Esophagus squamous epithelium (tissue), 5 donors: ENCODE measurements at places on chromosomes 11 and 22.

DNA sequence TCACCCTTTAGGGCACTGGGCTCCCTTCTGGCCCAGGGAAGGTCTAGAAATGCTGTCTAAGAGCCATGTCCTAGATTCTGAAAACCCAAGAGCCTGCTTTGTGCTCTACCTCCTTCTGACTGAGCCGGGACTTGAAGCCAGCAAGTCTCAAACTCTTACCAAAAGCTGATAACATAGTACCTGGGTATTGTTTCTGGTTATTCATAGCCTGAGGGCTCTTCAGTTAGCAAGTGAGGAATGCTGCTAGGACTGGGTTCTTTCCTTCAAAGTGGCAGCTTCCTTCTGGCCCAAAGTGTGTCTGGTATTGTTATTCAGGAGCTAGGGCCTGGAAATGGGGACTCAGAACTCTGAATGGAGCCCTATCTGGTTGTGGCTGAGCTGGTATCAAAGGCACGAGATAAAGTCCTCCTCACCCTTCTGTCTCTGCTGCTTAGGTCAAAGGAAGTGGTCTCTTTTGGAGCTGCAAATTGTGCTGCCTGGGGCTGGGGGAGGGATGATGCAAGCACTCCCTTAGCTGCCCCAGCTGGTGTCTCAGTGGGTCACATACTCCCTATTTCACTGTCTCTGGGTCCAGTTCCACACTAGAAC, 696.0 kb upstream of the CCDC179 start:
- no peak for DNase-seq

DNA sequence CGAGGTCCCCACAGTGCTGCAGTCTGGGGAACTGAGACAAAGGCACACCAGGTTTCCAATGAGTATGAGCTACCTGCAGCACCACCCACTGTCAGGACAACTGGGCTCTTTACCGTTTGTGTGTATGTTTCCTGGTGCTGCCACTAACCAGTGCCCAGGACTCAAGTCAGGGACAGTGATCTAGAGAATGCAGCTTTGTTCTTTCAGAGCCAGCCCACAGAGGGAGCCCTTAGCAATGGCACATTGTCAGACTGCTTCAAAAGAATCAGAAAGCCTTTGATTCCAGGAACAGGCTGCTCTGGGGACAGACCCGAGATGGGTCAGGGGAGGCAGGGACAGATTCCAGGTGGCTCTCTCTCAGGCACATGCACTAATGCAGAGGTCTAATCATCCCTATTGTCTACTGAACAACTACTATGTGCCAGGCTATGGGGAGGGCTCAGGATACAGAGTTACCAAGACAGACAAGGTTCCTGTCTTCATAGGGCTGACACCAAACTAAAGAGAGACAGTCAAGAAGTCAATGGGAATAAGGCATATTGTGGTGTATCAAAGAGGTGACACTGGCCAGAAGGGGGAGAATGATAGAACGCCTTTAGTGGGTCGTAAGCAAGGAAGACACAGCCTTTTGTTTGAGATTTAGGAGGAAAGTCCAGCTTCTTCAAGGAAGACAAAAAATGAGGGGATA, 103.7 kb downstream of the VPREB1 start:
- DNase-seq, result no peak

DNA sequence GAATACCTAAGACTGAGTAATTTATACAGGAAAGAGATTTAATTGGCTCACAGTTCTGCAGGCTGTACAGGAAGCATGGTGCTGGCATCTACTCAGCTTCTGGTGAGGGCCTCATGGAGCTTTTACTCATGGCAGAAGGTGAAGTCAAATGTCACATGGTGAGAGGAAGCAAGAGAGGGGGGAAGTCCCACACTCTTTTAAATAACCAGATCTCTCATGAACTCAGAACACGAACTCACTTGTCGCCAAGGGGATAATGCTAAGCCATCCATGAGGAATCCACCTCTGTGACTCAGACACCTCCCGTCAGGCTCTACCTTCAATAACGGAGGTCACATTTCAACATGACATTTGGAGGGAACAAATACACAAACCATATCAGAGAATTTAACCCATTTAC, 42.2 kb downstream of the BIRC2 start:
- DNase-seq, result no peak

DNA sequence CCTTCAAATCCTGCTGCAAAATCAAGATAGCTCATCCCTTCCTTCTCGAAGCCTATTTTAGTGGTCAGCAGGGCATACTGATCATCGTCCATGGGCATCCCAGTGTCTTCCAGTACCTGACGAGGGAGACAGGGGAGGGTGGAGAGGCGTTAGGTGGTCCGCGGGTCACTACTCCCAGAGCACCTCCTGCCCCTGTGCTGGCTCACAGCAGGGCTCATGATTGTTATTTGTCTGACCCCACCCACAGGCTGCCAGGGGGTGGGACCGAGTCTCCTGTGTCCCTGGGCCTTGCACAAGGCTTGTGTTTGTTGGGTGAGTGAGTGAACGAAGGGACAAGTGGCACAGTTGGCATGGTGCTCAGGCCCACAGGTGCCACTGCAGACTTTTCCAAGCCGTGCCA, 177.0 kb downstream of the EFCAB6 start:
- DNase-seq, result no peak

DNA sequence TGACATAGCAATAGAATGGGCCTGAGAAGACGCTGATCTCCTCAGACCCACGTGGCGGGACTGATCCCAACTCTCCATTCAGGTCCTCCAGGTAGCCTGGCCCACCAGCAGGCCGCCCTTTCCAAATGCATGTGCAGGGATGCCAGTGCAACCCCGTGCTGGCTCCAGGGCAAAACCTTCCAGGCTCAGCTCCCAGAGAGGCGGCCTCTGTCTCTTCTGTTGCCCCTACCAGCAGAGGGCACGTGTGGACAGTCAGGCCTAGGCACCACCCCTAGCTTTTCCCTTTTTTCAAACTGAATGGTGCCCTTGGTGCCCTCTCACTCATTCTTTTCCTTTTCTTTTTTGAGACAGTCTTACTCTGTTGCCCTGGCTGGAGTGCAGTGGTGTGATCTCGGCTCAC, 121.7 kb downstream of the OSBP2 start:
- no peak for DNase-seq

DNA sequence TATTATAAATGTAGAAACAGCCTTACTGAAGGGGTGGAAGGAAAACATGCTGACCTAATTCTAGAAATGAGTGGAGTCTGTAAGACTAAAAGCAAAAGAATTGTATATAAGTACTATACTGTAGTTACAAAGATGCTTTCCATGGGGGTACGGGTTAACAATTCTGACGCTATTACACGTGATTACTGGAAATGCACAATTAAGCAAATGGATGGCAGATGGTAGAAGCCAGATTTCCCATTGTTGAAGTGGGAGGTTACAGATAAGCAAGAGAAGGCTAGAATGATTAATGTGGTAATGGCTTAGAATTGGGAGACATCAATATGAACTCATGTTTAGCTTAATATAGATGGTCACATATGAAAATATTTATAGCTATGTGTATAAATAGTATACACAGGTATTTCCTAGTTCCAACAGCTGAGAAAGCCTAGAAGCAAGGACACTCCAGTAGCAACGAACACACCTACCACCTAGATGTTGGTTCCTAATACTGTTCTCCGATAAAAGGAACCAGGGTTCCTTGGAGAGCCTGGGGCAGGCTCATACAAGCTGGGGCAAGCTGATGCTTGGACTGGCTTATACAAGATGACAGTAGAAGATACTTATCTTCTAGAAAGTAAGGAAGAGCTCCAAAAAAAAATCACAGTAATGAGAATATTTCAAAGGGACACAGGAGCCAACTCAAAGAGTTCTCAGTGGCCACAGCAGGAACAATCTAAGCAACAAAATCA, 13.5 kb downstream of the SMC1B start:
- DNase-seq, result no peak

DNA sequence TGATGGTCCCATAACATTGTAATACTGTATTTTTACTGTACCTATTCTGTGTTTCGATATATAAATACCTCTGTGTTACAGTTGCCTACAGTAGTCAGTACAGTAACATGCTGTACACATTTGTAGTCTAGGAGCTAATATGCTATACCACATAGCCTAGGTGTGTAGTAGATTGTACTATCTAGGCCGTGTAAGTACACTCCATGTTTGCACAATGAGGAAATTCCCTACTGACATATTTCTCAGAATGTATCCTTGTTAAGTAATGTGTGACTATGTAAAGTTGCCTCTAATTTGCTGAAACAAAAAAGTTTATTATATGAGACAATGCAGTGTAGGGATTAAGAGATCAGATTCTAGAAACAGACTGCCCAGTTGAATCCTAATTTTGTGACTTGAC, 21.3 kb downstream of the CAPRIN1 start:
- DNase-seq, result no peak

DNA sequence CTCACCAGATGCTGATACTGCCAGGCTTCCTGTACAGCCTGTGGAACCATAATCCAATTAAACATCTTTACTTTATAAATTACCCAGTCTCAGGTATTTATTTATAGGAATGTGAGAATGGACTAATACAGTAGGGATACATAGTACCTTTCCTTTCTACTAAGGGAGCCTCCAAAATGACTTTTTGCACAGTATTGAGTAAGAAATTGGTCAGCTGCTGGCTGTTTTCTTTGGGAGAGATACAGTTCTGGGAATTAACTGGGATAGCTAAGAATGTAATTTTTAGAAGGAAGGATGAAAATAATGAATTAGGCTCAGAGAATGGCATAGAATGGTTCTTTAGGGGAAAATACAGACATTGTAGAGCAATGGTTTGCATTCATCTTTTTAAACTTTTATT, 426.0 kb upstream of the DDI1 start:
- no peak for DNase-seq

DNA sequence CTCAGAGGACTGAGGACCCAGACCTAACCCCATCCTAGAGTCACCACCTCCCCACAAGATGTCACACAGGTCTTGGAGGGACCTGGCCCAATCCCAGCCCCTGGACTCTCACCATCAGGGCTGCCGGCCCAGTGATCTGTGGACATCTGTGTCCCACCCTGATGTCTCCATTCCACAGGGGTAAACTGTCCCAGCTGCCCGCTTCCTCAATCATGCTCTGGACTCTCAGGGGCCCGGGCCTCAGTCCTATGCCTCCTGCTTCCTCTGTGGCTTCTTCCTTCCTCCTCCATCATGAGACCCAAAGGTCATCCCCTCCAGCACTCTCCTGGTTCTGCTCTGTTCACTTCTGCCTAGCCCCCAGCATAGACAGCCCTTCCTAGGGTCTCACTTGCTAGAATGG, 32.2 kb downstream of the ARAP1 start:
- no peak for DNase-seq

GRCh38 chr11:57729479-57729878, 11.8 kb upstream of the SELENOH start:
- no peak for DNase-seq

DNA sequence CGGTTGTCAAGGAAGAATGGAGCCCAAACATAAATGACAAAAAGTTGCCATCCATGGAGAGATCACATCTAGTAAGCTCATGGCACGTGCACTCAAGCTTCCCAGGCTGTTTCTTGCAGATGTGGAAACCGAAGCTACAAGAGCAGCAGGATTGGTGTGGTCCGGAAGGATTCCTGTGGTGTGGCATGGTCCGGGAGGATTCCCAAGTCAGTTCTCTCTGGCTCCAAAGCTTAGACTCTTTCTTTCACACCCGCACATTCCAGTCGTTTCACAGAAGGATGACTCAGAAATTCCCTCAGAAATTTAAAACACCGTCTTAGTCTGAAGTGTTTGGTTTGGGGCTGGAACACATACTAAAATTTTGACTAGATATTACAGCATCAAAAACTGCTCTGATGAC, 78.0 kb upstream of the DRD2 start:
- no peak for DNase-seq

DNA sequence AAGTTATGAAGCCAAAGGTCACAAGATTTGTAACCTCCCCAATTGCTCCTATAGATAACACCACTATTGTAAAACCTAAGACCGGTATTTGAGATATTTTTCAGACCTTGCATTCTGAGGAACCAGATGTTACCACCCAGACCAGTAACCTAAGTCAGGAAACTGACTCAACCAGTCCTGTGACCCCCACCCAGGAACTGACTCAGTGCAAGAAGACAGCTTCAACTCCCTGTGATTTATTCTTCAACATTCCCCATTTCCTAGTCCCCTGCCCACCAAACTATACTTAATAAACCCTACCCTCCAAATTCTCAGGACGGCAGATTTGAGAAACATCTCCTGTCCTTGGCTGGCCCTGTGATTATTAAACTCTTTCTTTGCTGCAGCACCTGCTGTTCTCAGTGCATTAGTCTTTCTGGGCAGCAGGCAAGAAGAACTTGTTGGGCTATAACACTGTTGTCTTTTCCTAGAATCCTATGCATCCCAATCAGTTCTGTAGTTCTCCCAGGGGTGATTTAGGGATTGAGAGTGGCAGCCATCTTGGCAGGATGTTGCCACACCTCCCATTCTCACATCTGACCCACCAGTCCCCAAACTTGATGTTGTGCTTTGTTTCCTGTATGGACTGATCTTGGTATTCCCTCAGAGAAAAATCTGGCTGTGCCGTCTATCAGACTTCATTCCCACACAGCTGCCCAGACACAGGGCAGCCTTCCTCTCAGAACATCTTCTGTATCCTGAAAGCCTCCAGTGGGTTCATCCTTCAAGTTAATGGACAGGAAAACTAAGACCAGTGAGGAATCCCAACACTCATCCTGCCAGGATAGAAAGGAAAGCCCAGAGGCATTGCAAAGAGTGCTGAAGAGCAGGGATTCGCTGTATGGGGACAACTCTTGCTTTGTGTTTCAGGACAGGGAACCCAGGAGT, 104.0 kb downstream of the PDE2A start:
- DNase-seq, result no peak

GRCh38 chr11:63586451-63587166, 23.4 kb upstream of the PLAAT2 start:
- no peak for DNase-seq

GRCh38 chr22:40042312-40042711, 47.6 kb downstream of the FAM83F start:
- no peak for DNase-seq

DNA sequence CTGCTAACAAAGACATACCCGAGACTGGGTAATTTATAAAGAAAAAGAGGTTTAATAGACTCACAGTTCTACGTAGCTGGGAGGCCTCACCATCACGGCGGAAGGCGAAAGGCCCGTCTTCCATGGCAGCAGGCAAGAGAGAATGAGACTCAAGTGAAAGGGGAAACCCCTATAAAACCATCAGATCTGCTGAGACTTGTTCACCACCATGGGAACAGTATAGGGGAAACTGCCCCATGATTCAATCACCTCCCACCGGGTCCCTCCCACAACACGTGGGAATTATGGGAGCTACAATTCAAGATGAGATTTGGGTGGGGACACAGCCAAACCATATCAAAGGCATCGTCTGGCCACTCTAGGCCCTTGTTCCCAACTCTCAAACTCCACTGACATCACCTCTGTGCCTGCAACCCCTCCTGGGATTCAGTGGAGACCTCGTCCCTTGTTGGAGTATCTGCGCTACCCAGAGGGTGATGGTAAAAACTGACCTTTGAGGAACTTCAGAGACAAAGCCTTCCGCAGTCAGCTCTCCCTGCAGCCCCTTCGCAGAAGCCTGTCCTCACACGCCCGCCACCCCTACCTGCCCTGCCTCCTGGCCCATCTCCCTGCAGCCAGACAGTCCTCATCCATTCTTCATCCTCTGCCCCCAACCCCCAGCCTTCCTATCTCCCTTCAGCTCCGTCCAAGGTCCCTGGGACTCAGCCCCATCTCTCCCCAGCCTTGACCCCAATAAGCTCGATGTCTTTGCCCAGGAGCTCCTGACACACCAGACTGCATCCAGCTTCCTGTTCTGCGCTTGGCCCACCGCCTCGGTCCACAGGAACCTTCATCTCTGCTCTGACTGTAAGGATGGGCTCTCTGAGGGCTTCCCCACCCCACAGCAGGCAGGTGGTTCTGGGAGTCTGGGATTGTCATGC, 15.8 kb downstream of the CCND1 start:
- DNase-seq, result no peak
